ENCODE measurements at places on chromosomes 5 and 9. TPM values are rescaled to one million over a fixed set of nuclear protein-coding genes. Genes with fewer than 3 reads are reported as not detected.

Gene RGS7BP
- 0.09 TPM for polyA plus RNA-seq

Gene TAF11L3
- not detected for polyA plus RNA-seq

DNA sequence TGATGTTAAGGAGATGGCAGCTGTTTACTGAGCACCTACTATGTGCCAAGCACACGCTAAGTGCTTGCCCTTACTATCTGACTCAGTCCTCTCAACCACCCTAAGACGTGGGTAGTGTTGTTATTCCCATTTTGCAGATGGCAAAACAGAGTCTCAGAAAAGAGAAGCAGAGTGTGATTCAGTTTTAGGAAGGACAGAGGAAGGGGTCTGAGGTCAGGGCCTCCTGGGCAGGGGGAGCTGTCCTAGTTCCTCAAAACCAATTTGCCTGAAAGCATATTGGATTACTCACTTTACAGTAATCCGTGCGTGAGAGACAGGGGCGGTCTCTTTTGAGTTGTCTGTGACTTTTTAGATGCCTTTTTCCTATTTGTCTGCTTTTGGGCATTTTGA is 23.2 kb downstream of the DNM1 start:
- no peak for DNase-seq

Gene PHYHD1
- 25.6 TPM for polyA plus RNA-seq

DNA sequence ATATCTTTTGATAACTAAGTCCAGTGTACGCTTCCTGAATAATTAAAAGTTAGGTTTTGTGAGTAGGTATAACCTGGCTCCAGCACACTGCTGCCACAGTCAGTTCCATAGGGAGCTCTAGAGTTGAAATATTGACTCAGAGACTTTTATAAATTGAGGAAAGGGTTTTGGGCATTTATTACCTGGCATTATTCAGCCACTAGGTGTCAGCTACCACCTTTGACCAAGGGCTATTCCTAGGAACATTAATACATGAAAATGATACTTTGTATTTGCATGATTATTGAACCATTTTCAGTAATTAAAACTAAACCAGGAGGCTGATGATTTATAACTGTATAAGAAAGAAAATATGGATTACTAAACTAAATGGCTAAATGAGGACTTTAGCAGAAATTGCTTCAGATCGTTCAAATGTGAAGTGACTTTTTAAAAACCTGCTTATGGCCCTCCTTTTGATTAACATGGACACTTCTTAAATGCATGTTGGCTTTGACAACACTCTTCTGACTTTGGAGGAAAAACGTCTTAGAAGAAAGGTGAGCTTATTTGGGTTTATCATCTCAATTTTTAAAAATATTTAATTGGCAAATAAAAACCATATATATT is 83.0 kb downstream of the SMC2 start:
- DNase-seq = no peak

- DNase-seq = no peak
These were observed 24.7 kb upstream of the IFNE start for GRCh38 chr9:21506626-21507482.

DNA sequence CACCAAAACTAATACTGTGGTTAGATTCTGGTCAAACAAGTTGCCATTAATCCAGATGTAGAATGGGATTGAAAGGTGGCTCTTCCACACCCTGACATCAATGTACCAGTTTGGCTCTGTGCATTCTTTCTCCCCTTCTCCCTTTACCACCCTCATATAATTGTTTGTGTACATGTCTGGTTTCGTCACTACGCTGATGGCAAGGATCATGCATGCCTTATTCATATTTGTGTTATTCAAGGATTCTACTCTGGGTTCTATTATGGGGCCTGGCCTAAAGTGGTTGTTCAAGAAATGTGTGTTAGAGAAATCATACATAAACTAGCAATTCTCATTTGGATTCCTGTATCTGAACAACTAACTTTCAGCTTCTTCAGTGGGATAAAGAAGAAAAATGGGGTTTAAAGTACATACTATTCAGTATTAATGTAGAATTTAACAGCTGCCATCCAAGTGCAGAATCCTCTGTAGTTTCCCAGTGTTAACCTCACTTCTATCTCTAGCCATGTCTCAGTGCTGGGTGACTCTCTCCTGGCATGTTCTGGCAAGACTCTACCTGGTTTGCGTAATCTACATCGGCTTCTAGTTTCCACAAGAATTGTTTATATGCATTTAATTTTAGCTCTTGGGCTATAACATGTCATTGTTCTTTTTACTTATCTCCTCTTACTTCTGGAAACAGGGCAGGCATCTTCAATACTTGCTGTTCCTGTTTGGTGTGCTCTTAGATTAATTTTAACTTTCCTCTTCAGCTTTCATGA is 27.9 kb upstream of the CDKN2B start:
- no peak for DNase-seq

DNA sequence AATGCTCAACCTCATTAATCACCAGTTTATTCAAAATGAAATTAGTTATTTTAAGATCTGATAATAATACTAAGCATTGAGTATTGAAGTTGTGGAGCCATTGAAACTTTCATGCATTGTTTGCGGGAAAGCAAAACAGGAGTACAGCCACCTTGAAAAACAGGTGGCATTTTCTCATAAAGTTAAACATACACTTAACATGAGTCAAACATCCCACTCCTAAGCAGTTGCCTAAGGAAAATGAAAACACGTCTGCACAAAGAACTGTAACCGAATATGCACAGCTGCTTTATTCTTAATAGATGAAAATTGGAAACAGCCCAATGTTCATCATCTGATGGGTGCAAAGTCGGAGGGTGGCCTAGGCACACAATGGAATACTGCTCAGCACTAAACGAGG is 177.3 kb downstream of the IRX2 start:
- no peak for DNase-seq

Measured in thymus (tissue), 14 donors.